ENCODE measurements at places on chromosomes 1 and 21.
A peak's percentile ranks its signal among the peaks of the same experiment; 100 is the strongest.

DNA sequence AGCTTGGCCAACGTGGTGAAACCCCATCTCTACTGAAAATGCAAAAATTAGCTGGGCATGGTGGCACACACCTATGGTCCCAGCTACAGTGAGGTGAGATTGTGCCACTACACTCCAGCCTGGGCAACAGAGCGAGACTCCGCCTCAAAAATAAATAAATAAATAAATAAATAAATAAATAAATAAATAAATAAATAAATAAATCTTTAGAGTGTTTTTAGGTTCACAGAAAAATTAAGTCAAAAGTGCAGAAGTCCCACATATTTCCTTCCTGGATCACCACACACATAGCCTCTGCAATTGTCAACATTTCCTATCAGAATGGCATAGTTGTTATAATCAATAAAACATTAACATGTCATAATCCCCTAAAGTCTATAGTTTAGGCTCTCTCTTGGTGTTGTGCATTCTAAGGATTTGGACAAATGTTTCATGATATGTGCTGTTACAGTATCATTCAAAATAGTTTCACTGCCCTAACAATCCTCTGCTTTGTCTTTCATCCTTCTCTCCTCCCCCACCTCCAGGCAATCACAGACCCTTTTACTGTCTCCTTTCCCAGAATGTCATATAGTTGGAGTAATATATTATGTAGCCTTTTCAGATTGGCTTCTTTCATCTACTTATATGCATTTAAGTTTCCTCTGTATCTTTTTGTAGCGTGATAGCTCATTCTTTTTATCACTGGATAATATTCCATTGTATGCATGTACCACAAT, 58.3 kb downstream of the LAMC1 start:
- DNase-seq = no peak

DNA sequence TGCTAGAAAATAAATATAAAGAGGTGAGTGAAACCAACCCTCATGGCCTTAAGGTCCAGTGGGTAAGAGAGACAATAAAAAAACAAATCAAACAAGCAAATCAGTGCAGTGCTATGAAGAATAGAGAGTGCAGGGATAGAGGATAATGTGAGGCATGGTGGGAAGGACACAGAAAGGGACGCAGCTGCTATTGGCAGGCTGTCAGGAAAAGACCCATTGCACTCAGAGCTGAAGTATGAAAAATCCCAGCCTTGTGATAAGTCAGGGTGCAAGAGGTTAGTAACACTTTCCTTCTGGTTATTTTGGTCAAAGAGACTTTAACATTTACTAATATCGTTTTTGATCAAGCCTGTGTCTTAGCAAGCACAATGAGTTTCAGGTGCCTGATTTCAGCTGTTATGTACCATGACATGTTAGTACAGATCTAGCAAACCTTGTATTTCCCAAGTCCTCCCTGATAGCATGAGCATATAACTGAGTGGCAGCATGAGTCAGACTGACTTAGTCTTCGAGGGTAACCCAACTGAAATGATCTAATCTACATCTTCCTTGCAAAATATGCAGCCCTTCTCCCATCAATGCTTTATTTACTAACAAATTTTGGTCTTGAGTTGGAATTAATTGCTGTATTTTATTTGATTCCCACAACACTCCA, 31.7 kb downstream of the CHML start:
- DNase-seq = no peak

GRCh38 chr1:157732755-157733154, 32.2 kb upstream of the FCRL3 start:
- no peak for DNase-seq

- no peak for DNase-seq
Observed at GRCh38 chr1:154347961-154348360, 22.6 kb downstream of the ATP8B2 start.

- DNase-seq = no peak
Observed at GRCh38 chr1:228781161-228781808, 46.0 kb downstream of the RHOU start.

GRCh38 chr1:79376106-79376505, 369.6 kb upstream of the ADGRL4 start:
- peak; percentile 26 for DNase-seq

- no peak for DNase-seq
Observed at GRCh38 chr1:187033693-187034390, 205.1 kb downstream of the PLA2G4A start.

DNA sequence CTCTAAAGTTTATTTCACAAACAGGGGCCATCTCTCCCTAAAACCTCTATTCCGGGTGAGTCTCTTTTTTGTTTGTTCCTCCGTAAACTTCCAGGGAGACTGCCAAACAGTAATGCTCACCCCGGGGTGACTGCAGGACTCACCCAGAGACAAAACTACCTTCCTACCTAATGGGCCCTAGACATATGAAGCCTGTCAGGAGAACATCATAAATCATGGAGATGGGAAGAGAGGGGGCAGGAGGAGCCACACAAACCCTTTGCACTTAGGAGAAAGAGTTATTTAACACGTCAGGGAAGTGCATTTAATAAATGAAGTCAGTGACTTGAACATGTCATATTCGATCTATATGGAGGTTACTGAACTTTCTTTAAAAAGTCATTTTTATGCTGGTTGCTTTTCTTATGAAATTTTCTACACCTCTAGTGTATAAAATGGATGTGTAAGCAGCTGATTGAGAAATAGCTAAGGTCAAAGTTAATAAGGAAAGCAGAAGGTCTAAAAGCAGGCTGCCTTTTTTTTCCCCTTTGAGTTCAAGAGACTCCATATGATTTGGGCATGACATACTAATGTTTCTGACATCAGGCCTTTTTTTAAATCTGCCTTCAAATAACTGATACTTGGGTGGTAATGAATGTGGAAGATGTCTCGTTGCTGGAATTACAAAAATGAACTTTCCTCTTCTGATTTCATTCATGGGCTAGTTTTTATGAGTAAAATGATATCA, 286.9 kb upstream of the USP25 start:
- no peak for DNase-seq

DNA sequence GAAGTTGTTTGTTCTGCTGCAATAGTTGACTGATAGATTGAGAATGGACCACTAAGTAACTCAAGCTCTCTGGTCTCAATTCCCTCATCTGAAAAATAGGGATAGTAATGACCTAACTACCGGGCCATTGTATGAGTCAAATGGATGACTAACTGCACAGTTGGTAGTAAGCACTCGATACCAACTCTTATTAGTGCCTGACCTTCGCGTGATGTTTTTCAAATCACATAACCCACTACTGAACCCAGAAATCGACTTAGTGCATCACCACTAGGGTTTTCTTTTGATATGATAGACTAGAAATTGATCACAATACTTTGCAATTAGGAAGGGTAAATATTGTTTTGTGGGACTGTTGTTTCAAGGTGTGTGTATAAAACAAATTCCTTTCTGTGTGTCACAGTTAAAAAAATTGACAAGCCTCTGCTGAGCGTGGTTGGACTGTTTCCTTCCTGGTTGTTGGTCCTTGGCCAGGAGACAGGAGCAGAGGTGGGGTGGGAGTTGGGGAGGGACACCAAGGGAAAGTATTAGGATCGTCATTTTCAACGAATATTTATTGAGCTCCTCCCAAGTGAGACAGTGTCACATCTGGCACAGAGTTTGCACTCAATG, 54.0 kb upstream of the LRP8 start:
- peak; percentile 62 for DNase-seq

GRCh38 chr1:156692925-156693847, 12.2 kb downstream of the CRABP2 start:
- DNase-seq = no peak

DNA sequence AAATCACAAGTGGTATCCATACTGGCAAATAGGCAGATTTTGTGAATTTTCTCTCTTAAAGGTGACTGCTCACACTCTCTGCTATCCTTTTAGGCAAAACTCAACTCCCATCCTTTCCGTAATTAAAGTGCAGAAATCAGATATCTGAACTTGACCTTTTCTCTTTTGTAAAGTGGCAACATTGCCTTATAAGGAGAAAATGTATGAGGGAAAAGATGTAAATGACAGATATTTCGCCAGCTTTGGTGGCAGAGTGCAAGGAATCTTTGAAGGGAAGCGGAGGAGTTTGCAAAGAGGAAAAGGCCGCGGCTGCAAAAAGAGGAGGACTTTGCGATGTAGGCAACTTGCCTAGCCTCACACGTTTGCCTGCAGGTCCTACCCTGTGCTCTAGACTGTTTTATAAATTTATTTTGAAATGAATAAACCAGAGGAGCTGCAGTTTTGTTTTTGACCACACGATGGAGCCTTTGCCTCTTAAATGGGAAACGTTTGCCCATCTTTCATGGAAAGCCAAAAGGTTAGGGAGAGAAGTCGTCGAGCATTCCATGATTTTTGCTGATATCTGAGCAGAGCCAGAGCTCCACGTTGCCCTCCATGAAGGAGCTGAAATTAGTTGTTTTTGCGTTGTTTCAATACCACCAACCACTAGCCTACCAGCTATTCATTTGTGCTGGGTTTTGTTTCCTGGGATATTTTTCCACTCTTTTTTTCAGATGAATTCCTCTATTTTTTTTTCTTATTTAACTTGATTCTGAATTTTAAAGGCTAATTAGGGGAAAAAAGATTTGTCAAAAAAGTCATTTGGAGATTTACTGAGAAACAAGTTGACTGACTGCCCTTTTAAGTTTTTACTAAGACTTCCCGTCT, 242.3 kb downstream of the LMX1A start:
- DNase-seq = peak; percentile 43

GRCh38 chr1:208211921-208212843, 32.0 kb downstream of the PLXNA2 start:
- DNase-seq = peak; percentile 82

GRCh38 chr1:201689647-201690046, 139.3 kb upstream of the IPO9 start:
- no peak for DNase-seq

- DNase-seq = no peak
Observed at GRCh38 chr1:159560599-159560998, 24.8 kb upstream of the OR10J5 start.

DNA sequence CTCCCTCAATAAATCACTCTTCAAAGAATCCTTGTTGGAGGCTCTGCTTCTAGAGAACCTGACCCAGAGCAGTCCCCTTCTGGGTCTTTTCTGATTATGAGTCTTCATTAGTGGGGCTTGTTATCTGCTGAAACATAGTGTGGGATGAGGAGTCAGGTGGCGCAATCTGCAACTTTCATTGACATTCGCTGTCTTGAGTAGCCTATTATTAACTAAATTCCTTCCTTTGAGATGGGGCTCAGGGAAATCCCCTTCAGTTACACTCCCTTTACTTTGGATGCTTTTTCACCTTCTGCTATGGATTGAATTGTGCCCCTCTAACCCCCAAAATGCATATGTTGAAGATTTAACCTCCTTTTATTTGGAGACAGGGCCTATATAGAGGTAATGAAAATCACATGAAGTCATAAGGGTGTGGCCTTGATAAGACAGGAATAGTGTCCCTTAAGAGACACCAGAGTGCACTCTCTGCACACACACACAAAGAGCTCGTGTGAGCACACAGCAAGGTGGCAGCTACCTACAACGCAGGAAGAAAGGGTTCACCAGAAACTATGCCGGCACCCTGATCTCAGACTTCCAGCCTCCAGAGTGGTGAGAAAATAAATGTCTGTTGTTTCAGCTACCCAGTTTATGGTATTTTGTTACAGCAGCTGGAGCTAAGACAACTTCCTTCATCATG, 19.5 kb downstream of the DIO1 start:
- DNase-seq = no peak

- DNase-seq = no peak
Observed at GRCh38 chr1:2087766-2088165, 37.6 kb downstream of the PRKCZ start.

DNA sequence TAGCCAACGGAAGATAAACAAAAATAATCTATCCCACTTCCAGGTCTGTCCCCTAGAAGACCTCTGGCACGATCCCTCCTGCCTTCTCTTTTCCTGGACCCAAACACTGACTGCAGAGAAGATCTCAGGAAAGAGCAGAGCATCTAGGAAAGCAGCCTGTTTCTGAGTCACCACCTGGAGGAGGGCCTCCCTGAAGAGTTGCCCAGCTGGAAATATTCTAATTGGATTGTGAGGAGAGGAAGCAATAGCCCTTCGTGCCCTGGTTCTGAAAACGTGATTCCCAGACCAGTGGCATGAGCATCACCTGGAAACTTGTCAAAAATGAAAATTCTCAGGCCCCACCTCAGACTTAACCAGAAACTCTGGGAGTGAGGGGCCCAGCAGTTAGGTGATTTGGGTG, 411.1 kb downstream of the SETD4 start:
- no peak for DNase-seq

GRCh38 chr1:48761986-48762385, 14.7 kb downstream of the BEND5 start:
- DNase-seq = no peak

DNA sequence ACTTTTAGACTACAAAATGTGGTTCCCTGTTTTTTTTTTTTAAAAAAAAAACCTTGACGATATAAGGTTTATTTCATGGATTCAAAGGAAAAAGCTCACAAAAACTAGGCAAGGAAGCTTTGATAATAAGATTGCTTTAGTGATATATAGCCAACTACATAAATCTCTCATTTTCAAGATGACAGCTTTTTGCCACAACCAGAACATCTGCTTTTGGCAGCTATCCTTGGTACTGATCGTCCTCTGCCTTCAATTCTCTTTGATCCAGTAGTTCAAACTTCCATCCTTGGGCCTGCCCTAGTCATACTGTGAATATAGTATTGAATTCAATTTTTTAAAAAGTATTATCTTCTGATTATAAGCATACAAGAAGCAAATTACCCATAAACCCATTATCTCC, 72.9 kb upstream of the CD53 start:
- no peak for DNase-seq

- DNase-seq = no peak
Observed at GRCh38 chr1:173414539-173415226, 62.5 kb upstream of the PRDX6 start.

DNA sequence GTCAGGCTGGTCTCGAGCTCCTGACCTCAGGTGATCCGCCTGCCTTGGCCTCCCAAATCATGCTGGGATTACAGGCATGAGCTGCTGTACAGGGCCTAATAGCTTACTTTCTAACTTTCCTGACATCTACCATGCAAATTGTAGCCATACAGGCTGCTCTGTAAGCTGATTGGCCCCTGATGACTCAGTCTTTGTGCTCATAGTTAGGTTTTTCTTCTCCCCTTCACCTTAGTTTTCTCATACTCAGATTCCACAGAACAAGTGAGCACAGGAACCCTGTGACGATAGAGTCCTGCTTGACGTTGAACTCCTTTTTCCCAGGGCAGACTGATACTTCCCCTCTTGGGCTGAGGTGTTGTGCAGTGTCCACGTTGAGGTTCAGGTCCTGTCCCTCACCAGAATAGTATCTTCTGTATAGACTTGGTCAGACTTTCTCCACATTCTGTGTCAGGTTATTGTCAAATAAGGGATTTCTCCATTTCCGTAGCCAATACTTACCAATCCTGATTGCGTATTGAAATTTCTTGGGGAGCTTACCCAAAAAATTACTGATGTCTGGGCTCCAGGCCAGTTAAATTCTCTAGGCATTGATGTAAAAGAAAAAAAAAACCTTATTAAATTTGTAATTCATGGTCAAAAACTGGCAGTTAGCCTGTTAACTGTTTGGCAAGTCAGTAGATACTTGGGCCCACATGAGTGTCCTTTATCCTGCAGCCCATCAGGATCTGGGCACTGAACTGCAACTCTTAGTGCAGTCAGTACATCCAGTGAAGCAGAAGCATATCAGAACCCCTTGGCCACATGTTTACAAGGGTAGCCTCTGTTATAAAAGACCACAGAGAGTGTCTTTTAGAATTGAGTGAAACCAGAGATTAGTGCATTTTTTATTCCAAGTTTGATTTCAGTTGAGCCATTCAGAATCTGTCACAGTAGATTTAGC, 118.2 kb downstream of the DYRK1A start:
- no peak for DNase-seq

All from kidney capillary endothelial cell (primary cell).